SK-N-SH treated with all-trans-retinoic acid at 6 μM for 48 hours (cell line): ENCODE measurements at places on chromosomes 16 and 17.

DNA sequence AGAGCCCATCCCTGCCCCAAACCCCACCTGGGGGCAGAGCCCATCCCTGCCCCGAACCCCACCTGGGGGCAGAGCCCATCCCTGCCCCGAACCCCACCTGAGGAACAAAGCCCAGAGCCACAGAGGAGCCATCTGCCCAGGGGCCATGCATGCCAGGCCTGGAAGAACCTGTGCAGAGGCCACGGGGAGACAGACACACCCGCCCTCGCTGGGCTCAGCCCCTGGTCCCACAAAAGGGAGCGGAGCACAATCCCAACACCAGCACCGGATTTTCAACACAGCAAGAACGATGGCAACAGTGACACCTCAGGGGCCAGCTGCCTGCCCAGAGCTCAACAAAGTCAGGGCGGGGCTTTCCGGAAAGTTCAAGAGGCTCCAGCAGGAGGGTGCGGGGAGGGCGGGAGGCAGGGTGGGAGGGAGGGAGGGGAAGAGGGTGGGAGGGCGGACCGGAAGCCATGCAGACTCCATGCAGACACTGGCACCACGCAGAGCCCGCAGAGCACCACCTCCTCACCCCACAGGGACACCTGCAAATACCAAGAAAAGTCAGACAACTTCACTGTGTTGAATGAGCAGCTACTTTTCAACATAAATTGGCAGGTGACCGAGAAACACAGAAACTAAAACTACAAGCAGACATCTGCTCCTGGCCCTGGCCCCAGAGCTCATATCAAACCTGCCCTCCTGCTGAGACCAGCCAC is 27.9 kb upstream of the C16orf95 start:
- ATAC-seq = no peak

- ATAC-seq = no peak
Observed at GRCh38 chr17:2981325-2981724, 82.1 kb downstream of the OR1D5 start.

DNA sequence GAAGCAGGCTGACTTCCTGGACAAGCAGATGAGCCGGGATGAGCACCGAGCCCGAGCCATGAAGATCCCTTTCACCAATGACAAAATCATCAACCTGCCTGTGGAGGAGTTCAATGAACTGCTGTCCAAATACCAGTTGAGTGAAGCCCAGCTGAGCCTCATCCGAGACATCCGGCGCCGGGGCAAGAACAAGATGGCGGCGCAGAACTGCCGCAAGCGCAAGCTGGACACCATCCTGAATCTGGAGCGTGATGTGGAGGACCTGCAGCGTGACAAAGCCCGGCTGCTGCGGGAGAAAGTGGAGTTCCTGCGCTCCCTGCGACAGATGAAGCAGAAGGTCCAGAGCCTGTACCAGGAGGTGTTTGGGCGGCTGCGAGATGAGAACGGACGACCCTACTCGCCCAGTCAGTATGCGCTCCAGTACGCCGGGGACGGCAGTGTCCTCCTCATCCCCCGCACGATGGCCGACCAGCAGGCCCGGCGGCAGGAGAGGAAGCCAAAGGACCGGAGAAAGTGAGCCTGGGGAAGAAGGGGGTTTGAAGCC is 11.0 kb downstream of the NFE2L1 start:
- ATAC-seq = no peak

DNA sequence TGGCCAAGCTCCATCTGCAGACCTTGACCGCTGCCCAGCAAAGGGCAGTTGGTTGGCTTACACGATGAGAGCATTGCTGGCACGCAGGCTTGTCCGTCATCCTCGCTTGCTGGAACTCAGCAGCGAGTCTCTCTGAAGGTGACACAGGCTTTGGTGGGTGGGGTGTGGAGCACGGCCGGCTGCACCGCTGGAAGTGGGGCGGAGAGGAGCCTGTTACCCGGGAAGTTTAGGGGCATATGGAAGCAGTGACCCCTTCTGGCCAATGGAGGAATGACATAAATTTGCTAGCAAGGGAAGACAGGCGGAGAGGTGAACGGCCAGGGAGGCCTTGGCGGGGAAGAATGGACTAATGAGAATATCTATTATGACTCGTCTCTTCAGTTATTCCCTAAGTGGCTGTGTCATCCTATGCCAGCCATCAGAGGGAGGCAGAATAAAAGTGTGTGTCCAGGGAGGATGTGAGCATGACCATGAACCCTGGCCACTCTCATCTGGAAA is 65.9 kb upstream of the SDK2 start:
- ATAC-seq = no peak; the same call in 2 of the 3 replicates

DNA sequence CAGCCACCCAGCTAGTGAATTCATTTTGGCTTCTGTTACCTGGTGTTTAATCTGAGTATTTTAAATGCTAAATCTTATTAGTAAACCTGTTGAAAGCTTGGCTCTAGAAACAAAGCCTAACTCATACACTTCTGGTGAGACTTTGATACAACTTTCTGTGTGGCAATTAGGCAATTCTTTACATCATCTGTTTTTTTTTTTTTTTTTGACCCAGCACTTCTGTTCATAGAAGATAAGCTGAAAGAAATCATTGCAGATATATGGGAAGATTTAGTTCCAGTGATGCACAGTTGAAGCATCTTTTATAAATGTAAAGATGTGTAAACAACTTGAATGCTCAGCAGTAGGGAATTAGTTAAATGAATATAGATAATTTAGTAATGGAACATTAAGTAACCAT is 21.7 kb upstream of the ABCC11 start:
- ATAC-seq = no peak

- no peak for ATAC-seq
Observed at GRCh38 chr17:34307110-34307509, 12.1 kb upstream of the CCL8 start.
